AG08396 (cell line): ENCODE measurements at places on chromosomes 12 and 14.

DNA sequence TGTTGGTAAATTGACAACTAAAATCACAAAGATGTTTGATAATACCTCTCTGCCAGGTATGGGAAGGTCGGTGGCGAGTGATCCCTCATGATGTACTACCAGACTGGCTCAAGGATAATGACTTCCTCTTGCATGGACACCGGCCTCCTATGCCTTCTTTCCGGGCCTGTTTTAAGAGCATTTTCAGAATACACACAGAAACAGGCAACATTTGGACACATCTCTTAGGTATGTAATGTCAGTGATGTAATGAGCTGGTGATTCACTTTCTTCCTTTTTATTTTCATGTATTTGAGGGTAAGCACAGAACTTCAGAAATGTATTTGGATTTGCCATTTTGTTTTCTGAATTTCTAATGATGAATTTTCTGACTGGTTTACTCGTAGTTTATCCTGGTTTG, 42.6 kb upstream of the LRTM2 start:
- DNase-seq, result peak; percentile 51

- DNase-seq, result no peak
These were observed 129.8 kb downstream of the SEC23A start for GRCh38 chr14:38973083-38973700.

GRCh38 chr14:74492776-74493342, at the start of gene NPC2:
Gene NPC2 (minus strand): TSS chr14:74493305. CDS start chr14:74493274, 31 bp downstream.
- DNase-seq, result no peak

DNA sequence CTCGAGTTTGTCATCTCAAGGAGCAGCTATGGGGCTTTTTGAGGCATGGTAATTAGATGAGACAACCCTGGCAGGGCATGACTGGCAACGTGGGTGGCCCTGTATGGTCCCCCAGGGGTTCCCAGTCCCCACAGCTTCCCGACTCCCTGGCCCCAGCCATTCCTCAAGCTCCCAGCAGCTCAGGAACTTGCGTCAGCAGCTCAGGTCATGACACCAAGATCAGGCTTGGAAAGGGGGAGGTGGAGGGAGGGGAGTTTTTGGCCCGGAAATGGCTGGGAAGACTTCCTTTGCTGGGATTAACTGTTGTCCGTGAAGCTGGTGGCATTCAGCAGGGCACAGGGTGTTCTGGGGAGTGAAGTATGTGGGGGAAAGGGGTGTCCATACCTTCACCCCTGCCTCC, 10.4 kb upstream of the NRIP2 start:
- DNase-seq, result peak; percentile 56

GRCh38 chr12:111904446-111904975, 62.5 kb downstream of the MAPKAPK5 start:
- no peak for DNase-seq

DNA sequence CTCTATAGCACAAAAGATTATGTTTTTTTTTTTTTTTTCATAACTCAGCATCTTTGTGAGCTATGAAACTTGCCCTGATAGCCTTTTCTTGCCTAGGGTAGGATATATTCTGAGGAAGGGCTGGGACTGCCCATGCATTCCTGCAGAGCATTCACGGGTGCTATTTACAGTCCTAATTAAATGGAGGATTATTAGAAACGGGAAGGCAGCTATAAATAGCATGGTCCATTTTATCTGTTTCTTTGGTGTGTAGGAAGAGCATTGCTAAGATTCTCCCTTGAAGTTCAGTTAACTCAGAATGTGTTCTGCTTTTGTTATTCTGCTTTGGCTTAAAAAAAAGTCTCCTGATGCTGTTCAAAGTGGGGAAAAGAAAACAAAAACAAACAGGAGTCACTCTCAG, 630.9 kb downstream of the DIO2 start:
- no peak for DNase-seq

DNA sequence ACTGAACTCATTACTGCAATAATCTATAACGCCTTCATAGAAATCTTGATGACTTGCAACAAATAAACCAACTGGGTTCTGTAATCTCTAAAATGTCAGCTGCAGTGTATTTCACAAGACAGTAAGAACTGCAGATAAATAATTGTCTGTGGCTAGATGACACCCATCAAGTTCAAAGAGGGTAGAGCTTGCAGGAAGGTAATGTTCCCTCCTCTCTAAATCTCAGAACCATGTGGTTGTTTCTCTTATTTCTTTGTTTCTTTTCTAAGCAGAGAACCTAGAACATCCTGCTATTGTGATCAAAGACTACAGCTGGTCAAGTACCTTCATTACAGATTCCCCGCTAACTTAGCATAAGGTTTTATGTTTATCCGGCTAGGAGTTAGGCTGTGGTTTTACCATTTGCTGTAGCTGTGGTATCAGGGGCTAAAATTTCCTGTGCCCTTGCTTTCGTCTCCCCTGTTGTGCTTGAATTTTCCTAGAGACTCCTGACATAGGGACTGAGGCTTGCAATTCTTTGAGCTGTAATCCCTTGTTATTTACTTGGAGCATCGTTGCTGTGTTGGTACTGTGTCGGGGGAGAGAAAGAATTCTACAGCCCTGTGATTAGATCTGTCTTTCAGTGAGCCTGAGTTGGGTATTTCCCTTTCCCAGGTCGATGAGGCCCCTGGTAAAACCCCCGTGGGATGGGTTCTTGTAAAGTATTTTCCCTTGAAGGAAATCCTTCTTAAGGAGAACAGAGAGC, 253.1 kb upstream of the BTG1 start:
- DNase-seq, result no peak
